ENCODE measurements at places on chromosomes 12 and 14.

DNA sequence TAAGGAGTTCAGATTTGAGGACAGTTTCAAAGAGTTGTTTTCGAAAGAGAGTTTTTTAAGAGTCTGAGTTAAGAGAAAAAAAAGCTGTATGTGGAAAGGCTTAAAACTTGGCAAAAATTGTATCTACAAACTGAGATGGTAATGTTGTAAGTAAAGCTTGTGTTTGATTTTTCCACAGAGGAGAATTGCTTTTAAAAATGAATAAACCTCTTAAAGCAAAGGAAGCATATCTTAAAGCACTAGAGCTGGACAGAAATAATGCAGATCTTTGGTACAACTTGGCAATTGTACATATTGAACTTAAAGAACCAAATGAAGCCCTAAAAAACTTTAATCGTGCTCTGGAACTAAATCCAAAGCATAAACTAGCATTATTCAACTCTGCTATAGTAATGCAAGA, 50.3 kb downstream of the TMTC3 start:
- DNase-seq: no peak

GRCh38 chr14:31419967-31420318, 407 bp downstream of the HEATR5A start:
- peak; percentile 56 for DNase-seq

GRCh38 chr14:39581474-39581873, 149.2 kb upstream of the FBXO33 start:
- DNase-seq: peak; percentile 29

- DNase-seq: no peak
Measured at GRCh38 chr14:91906374-91906773, 39.0 kb upstream of the TC2N start.

DNA sequence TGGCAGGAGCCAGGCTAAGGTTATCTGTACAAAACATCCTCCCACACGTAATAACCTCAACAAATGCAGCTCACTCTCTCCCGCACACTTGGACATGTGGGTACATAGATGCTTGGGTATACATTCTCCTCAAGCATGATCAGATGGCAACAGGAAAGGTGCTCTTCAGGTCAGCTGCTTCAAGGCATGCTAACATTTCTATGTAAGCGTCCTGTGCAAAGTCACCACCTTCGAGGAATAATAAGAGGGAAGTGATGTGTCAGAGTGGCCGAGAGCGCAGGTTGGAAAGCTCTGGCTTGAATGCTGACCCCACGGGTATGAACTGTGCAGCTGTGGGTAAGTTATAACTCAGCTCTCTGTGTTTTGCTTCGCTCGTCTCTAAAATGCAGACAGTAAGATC, 24.2 kb upstream of the SLC6A12 start:
- no peak for DNase-seq

GRCh38 chr14:92690171-92691011, 58.0 kb downstream of the LGMN start:
- peak; percentile 83 for DNase-seq

GRCh38 chr14:100261621-100262020, 22.7 kb downstream of the YY1 start:
- no peak for DNase-seq

DNA sequence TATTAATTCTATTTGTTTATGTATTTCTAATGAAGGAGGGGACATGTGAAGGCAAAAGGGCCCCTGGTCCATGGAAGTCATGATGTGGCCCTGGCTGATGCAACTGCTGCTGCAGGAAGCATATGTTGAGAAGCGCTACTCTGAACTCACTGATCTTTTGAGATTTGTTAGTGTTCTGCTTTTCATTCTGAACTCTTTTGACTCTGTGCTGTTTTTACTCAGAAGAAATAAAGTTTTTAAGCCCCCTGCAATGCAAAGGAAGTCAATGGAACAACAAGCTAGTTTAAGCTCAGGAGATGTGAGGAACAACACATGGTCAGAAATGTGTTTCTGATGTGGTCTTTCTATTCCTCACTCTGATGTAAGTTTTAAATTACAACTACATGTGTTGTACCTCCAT, 88.9 kb upstream of the BTG1 start:
- DNase-seq: no peak

GRCh38 chr12:115683240-115683780, 594.2 kb downstream of the MED13L start:
- no peak for DNase-seq

GRCh38 chr12:124601706-124602105, 34.3 kb upstream of the NCOR2 start:
- DNase-seq: no peak

- DNase-seq: no peak
Measured at GRCh38 chr12:5258498-5258897, 173.4 kb upstream of the NTF3 start.

- no peak for DNase-seq
Measured at GRCh38 chr14:94638339-94638738, 26.1 kb downstream of the SERPINA3 start.

DNA sequence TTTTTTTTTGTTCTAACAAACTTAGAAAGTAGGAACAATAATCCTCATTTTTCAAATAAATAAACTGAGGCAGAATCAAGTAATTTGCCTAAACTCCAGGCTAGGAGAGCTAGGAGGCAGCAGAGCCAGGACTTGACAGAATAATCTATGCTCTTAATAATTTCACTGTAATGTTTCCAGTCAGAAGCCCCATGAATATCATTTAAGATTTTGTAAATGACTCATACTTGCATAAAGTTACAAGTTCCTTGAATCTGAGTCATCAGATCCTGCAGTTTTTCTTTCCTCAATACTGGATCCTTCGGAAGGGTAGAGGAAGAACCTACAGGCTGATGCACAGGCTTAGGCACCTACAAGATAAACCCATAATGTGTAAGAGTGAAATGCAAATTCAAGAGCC, 29.0 kb downstream of the CAPRIN2 start:
- DNase-seq: no peak

DNA sequence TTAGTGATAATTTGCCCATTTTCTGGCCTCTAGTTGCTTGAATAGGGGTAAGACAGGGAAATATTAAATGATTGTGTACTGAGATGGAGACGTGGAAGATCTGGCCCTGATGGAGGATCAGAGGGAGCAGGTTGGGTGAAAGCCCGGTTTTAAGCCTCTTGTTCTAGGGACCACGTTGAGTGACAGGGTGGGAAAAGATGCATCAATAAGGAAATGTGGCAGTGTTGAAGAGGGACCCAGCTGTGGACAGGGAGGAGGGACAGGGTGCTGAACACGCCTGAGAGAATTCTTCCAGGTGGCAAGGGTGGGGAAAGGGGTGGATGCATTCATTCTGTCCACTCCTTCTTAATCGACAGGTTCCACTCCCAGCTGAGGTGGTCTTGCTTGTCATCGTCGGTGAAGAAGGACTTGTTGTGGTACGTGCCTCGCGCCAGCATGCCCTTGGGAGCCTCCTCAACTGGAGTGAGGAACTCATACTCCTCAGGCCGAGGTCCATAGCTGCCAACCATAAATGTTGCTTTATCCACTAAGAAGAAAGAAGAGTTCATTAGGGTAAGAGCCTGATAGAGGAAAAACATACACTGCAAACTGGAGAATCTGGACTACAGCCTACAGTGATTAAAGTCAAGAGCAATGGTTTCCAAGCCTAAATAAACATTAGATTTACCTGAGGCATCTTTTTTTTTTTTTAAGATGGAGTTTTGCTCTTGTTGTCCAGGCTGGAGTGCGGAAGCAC, 4.0 kb upstream of the ERP27 start:
- DNase-seq: no peak

DNA sequence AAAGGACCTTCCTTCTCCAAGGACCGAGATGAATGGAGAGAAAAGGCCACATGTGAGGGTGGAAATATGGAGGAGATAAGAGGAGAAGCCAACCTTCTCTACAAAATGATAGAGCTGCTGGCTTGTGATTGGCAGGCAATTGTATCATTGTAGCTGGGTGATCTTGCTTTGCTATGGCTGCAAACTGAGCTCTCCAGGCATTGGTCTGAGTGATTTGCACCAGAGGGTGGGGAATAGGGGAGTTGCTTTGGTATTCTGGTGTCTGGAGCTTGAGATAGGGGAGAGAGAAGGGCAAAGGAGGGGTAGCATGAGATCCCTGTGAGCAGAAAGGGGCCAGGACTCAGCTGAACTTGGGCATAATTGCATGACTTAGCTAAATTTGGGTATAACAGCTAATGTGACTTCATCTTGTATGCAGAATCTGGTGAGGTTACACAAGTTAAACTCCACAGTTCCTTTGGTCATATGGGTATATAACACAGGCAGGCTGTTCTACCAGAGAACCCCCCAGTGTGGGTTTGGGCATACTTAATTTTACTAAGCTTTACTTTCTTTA, 72.0 kb downstream of the FOS start:
- no peak for DNase-seq

DNA sequence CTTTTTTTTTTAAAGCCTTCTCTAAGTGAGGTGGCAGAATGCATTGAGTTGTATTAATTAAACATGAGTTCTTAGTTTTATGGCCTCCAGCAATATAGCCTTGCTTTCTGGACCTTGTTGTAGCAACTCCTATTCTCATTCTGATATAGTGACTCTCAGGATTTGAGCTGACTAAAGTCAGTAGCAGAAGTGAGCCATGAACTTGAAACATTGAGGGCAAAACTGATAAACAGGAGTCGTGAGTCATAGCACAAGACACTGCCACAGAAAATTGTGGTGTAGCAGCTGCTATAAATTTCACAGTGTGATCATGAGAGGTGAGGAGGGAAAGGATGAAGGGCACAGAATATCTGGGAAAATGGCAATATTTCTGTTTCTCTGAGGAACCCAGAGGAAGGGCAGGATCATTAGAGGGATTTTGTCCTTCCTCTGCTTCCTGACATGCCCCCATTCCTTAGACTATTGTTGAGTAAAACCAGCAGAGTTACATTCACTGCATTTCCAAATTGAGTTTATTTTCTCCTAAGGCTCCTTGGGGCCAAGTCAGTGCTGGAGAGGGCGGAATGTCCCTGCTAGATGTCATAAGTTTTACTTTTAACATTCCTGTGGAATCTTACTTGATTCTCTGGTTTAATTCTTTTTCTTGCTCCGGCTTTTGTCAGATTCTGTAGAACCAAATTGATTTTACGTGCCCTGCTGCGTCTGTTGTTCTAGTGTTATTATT, 7.5 kb downstream of the KLRG1 start:
- no peak for DNase-seq

DNA sequence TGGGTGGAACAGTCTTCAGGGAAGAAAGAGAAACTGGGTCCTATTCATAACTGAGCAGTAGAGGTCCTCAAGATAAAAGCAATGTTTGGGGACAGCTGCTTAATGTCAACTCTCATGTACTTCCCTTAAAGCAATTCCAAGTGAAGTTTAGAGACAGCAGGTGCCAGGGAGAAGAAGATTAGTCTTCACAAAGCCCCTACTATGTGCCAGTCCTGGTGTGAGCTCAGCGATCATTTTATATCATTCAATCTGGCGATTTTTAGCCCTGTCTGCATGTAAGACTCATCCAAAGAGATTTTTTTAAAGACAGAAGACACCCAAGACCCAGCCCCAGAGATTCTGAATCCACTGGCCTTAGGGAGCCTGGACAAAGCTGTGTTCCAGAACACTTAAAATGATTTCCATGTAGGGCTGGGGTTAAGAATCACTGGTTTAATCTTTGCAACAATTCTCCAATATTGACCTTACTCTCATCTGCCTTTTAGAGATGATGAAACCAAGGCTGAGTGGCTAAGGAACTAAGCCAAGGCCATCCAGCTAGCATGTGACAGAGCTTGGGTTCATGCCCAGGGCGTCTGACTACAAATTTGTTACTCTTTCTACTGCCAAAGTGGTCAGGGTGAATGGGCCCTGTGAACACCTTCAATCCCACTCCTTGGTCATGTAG, 404.5 kb upstream of the TBX3 start:
- no peak for DNase-seq

DNA sequence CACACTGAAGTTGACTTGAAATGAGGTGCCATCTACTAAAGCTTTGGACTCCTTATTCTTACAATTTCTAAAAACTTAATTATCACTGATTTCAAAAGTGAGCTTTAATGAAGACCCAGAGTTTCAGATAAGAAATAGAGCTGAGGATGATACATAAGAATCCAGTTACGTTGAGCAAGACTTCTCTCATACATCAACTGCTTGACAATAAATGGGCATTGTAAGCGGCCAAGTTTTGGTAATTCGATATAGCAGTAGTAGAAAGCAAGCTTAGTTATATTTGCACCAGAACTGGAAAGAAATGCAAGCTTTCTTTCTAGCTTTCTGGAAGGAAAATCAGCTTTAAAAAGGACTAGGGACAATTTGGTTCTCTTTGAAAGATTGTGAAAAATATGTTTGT, 1359.6 kb downstream of the FSCB start:
- DNase-seq: no peak

DNA sequence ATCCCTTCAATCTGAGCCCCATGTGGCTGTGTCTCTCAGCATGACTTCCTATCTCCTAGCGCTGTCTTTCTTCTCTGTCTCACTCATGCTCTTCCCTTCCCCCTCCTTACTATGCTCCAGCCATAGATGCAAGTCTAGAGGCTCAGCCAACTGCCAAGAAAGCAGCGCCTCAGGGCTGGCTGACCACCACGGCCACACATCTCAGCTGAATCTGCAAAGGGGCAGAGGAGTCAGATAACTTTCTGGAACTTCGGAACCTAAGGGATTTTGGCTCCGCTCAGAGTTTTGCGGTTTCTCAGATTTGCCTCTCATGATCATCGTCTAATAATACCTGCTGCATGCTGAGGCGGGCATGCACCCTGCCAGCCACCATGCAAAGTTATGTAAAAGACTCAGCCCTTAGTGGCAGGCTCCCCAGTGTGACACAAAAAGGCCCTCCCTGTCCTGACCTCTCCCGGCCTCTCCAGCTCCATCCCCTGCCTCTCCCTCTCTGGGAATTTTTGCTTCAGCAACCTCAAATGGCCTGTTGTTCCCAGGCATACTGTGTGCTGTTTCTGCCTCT, 5.0 kb upstream of the FGF6 start:
- no peak for DNase-seq

- no peak for DNase-seq
Measured at GRCh38 chr12:73361156-73361863, 1089.1 kb downstream of the TRHDE start.

DNA sequence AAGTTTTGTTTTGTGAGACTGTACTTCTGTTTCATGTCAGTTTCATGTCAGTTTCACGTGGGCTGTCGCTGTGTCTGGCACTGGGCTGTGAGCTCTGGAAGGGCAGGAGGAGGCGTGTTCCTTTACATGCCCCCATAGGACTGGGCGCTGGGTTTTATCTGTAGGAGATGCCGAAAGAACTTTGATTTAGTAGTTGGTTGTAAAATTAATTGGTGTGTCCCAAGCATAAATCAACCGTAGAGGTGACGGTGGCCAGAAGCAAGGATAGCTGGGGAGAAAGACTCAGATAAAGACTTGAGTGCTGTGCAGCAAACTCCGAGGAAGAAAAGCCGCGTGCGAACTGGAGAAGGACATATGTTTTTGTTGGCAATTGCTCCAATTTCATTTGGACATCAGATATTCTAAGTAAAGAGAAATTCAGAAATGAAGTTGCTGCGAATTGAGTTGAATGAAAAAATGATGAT, 182.5 kb downstream of the VRK1 start:
- peak; percentile 79 for DNase-seq

DNA sequence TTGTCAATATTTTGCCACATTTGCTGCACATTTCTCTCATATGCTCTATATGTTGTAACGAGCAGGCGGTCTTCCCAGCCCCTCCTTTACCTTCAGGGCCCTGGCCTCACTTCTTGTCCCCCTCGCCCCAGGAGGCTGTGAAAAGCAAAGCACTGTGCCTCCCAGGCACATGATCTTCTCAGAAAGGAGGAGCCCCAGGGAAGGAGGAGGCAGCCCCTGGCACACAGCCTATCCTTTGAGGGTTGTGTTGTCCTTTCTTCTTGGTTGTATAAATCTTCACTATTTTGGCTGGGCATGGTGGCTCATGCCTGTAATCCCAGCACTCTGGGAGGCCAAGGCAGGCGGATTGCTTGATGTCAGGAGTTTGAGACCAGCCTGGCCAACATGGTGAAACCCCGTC, 77.0 kb downstream of the PPP2R5C start:
- DNase-seq: no peak

All from NCI-H1105 treated with DMSO at 0.1 percent for 48 hours (cell line).